ENCODE measurements at places on chromosomes 2 and 18. TPM values are rescaled to one million over a fixed set of nuclear protein-coding genes. Genes with fewer than 3 reads are reported as not detected.

The SERPINB2 gene
- not detected for total RNA-seq

DNA sequence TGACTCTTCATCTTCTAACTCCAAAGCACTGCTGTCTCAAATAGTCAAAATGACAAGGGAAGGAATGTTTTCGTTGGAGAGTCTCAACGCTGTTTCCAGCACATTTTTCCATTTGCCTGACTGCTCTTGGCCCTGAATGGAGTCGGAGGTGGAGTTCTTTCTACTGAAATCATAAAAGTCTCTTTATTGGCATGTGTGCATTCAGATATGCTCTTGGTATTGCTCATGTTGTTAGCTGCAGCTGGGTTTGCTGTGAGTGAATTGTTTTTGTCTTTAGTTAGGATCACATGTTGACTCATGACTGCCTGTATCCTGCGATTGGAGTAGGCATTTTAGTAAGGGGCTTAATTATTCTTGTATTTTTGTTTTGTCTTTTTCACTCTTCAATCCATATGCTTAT, 16.8 kb downstream of the TMEM17 start:
- DNase-seq, result no peak

- DNase-seq, result no peak
Observed at GRCh38 chr2:28499282-28499681, 3.4 kb downstream of the PLB1 start.

DNA sequence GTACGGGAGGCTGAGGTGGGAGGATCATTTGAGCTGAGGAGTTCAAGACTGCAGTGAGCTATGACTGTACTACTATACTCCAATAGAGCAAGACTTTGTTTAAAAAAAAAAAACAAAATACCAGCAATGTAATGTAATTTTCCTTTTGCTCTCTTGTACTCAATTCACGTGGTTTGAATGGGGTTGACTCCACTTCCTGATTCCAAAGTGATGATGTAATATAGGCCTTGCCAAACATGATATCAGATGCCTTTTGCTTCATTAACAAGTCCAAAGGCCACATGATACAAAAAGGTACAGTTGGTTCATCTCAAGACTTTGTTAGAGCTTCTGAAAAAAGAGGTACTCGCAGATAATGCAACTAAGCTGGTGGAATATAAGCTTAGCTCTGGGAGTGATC, 321.8 kb downstream of the ZEB2 start:
- no peak for DNase-seq

DNA sequence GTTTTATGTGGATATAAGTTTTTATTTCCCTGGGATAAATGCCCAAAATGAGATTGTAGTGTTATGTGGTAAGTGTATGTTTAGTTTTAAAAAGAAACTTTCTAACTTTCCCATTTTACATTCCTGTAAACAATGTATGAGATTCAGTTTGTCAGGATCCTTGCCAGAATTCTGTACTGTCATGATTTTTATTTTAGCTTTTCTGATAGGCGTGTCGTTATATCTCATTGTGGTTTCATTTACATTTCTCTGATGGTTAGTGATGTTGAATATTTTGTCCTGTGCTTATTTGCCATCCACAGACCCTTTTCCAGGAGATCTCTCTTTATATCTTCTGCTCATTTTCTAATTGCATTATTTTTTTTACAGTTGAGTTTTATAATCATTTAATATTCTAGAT, 245.6 kb upstream of the CDH2 start:
- DNase-seq, result no peak

The PDE11A gene
- 4.4 TPM for total RNA-seq

DNA sequence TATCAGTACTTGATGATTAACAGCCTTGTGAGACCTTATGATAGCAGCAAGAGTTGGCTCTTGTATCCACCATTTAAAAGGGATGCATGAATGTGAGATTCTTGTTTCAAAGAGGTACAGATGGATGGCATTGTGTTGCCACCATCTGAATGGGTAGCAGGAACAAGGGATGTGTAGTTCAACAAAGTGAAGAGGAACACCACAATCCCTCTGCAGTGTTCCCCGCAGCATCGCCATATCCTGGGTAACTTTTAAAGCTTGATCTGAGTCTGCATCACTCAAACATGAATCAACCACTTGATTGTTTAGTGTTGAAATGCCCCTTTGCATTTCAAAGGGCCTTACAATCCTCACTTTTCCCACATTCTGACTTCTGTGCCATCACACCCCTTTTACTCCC, 106.7 kb downstream of the SS18 start:
- DNase-seq, result no peak

The LHCGR gene
- total RNA-seq, result 0.11 TPM

DNA sequence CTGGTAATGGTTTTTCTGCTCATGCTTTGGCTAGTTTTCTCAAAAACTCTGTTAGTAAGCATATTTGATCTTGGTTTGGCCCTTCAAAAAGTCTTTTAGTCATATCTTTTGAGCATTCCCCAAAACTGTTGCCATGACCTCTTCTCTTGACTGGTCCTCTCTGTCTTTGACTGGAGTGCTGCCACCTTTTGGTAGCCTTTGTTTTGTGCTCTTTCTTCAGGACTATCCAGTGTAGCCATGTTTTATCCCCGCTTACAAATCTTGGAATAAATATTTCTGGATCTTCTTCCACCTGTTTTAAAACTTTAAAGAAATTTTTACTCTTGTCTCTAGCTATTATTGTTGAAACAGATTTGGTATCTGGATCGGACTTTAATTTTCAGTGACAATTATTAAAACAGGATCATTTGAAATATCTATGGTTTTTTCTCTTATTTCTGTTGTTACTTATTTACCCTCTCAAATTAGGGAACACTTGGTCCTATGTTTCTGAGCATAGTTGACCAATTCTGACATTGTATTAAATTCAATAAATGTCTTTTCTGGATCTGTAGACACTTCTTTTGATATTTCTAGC, 965 bp upstream of the ELOA2 start:
- no peak for DNase-seq

GRCh38 chr2:238331916-238332315, 11.6 kb downstream of the TRAF3IP1 start:
- DNase-seq, result no peak

GRCh38 chr2:164697688-164698461, 76.6 kb upstream of the GRB14 start:
- DNase-seq, result no peak

GRCh38 chr18:26255695-26256622, 29.7 kb downstream of the TAF4B start:
- DNase-seq, result no peak

- no peak for DNase-seq
Observed at GRCh38 chr2:50766058-50766457, 265.9 kb downstream of the NRXN1 start.

DNA sequence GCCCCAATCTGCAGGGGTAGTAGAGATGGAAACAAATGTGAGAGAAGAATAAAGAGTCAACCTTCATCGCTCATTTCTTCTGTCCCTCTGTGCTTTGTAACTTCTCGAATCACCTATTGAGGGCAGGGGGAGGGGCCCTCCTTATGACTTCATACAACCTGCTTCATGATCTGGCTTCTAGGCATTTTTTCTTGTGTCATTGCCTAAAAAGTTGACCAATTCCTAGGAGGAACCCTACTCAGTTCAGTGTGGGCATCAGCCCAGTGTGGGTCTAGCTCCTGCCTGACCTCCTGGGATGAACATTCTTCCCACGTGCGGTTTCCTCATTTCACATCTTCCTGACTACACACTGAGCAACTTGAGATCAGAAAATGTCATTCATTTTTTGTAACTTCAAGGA, 46.3 kb upstream of the CREB1 start:
- DNase-seq, result no peak

DNA sequence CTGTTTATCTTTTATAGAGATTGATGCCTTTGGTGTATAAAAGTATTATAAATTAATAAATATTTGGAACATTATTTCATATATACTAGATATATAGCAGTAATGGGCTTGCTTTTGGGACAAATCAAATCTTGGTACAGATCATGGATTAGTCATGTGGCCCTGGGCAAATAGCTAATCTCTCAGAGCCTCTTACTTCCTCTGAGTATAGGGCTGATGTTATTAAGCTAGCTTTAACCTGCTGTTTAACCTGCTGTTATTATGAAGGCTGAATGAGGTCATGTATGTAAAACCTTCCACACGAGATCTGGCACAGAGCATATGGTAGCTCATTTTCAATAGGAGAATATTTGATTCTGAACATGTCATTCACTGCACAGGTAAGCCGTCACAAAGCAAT, 5.7 kb downstream of the ITGB6 start:
- no peak for DNase-seq

All from Right ventricle myocardium inferior (tissue), 1 donor.